ENCODE measurements at places on chromosomes 11 and 22.

DNA sequence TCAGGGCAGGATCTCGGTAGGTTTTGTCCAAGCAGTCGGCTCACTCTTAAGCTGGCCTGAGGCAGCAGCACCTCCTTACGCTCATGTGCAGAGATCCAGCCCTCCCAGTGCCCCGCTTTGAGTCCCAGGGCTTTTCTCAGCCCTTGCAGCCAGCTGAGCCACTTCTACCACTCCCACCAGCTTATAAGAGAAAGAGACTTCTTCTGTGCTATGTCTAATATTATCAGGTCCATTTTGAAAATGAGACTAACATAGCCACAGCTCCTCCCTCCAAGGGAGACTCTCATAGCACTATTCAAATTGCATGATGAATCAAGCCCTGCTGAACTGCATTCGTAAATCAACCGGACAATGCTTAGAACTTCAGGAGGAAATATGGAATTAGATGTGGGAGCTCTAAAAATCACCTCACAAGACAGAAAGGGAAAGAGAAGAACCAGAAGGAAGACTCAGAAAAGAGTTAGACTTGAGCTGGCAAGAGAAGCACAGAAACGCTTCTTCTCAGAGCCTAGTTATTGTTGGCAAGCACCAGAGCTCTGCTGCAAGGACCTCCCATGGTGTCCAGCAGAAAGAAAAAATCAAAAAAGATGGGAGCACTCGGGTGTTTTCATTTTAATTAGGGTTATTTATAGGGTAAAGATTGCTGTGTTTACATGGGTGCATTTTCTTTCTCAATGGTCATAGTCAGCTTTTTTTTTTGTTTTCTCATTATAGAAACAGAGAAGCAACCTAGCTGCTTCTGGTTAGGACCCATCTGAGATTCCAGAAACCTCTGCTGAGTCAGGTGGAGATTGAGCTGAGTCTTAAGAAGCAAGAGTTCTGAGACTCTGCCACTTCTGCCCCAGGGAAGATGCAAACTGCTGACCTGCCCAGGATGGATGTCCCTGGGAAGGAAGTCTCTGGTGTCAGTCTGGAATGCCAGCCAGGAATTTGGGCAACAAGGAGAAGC, 181.4 kb downstream of the ETS1 start:
- DNase-seq: no peak

DNA sequence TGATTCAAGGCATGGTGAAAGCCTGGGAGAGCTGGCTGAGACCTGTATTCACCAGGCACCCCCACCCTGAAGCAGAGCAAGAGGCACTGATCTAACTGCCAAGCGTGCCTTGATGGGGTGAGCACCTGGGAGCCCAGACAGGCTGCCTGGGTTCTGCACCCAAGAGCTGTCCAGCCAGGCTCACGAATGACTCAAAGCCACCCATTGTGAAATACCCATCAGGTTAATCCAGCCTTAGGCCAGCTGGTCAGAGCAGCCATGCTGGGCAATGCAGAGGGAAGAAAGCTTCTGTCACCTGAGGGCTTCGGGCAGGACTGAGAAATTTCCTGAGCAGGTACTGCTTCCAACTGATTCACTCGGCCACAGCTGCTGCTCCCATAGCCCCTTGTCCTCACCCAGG, 22.1 kb downstream of the THOC5 start:
- no peak for DNase-seq

- DNase-seq: peak; percentile 53
These were observed 454 bp upstream of the OTUB1 start for GRCh38 chr11:63985812-63986155.

GRCh38 chr11:32200136-32200847, 109.4 kb downstream of the RCN1 start:
- no peak for DNase-seq

- DNase-seq: no peak
These were observed 8.8 kb downstream of the MISFA start for GRCh38 chr11:18608376-18608775.

DNA sequence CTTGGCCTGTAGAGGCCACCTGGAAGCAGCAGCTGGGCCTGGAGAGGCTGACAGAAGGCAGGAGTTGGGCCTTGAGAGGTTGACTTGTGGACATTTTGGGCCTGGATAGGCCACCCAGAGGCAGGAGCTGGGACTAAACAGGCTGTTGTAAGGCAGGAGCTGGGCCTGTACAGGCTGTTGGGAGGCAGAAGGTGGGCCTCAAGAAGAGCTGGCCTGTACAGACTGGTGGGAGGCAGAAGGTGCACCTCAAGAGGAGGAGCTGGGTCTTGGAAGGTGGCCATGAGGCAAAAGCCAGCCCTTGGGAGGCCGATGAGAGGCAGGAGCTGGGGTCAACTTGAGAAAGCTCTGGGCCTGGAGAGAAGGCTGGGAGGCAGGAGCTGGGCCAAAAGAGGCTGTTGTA, 45.3 kb downstream of the OR4C45 start:
- DNase-seq: no peak

DNA sequence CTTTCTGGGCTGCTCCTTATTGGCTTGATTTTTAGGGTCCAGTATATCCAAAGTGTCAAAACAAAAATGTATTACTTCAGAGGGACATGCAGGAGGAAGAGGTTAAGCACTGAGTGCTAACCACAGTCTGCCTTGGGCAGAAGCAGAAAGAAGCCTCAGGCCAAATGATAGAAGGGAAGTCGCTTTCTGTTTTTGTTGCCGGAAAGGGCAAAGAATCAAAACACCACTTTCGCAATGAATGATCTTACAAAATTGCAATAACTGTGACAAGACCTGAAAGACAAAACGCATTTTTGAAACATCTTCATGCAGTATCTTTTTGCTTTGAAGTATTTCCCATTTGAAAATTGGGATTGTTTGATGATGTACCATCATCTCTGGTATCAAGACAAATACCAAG, 70.1 kb upstream of the PICALM start:
- DNase-seq: no peak

DNA sequence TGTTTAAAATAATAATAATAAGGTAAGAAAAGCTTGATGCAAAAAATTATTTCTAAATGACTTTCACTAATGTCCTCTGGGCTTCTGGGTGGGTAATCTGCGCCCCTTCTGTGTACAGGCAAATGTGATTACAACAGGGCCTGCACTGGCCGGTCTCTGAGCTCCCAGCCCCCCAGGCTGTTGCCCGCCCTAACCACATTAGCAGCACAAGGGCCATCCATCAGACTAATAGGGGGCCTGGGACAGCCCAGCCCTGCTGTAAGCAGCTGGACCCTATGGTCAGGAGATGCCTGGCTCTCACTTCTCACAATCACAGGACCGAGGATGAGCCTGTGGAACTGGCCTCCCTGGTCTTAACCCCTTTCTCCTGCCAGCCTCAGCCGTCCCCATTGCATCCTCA, 388.4 kb downstream of the BUD13 start:
- no peak for DNase-seq

GRCh38 chr22:17655289-17655688, 16.7 kb downstream of the BCL2L13 start:
- no peak for DNase-seq

GRCh38 chr11:94581926-94582325, 14.8 kb downstream of the PIWIL4 start:
- no peak for DNase-seq

DNA sequence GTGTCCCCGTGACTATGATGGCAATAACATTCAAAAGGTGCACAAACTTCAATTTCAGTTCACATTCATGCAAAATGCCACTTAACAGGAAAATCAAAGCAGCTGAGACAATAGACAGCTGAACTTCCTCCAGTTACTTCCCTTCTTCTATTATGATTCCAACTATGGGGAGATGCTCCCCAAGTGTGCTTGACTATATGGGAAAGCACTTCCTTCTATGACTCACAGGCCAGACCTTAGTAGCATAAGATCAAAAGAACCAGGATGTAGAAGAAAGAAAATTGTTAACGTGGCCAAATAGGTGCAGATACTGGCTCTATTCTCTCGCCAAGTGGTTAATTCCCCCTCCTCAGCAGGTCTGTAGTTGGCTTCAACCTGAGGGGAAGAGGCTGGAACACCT, 7.8 kb upstream of the FAT3 start:
- no peak for DNase-seq

- DNase-seq: no peak
These were observed 9.9 kb downstream of the OR6M1 start for GRCh38 chr11:123796226-123796625.

DNA sequence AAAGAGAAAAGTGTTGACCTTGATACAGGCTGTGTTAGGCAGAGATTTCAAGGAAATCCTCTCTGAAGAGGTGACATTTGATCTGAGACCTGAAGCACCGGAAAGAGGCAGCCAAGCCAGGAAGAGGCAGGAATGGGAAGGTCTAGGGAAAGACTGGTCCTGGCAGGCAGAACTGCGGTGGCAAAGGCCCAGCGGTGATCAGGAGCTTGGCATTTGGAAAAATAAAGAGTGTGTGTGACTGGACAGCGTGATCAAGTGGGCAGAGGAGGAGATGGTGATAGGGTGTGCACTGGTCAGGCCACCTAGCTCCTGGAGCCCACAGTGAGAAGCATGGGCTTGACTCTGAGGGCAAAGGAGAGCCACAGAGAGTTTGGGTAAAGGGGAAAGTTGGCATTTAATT, 27.2 kb upstream of the GAB4 start:
- no peak for DNase-seq

DNA sequence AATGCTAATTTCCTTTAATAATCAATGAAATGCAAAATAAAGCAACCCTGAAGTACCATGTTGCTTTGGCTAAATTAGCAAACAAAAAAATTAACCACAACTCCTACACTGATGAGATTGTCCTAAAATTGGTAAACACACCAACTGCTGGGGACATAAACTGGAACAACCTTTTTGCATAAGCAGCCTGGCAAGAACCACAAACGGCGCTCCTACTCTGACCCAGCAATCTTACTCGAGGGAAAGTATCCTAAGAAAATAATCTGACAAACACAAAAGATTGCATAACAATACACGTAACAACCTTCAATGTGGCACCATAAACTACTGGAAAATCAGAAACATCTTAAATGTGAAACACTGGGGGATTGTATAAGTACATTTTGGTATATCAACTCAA, 189.8 kb upstream of the PITPNB start:
- DNase-seq: no peak

DNA sequence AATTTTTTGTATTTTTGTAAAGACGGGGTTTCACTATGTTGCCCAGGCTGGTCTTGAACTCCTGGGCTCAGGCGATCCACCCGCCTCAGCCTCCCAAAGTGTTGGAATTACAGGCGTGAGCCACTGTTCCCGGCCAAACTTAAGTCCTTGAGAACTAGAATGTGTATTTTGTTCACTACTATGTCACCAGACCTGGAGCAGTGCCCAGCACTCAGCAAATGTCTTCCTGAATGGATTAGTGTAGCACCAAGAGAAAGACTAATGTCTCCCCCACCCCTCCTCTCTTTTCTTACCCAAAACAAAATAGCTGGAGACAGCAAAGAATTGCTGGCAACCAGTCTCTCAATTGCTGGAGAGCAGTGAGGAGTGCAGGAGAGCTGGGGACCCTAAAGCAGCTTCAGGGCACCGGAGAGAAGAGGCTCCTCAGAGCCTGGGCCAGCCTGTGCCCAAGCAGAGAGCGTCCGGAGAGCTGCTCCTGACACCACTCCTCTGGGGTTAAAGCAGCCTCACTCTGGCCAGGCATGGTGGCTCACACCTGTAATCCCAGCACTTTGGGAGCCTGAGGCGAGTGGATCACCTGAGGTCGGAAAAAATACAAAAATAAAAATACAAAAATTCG, 14.9 kb downstream of the SLC25A18 start:
- DNase-seq: no peak

DNA sequence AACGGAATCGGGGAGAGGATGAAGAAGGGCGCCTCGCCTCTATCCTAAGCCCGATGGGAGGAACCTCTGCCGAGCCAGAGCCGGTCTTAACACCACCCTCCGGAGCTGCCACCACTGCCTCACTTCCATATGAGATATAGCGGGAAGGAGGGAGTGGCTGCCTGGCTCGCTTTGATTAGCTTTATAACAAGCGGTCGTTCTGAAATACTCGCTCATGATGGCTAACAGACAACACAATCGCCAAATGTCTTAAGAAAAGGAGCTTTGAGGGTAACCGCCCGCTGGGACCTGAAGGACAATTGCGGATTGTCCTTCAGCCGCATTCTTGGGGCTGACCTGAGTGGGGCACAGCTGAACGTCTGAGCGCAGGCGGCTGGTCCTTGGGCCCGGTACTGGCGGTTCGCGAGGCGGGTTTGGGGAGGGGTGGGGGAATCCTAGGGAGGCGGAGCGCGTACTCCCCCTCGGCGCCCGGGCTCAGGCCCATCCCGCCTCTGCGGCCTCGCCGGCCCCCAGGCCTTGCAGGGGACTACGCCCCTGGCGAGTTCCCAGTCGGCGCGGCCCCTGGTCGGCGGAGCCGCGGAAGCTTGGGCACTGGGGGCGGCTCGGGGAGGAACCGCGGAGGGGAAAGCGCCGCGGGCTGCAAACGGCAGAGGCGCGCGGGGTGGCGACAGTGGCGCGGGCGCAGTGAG, at the start of gene PLAAT5:
Gene PLAAT5 (minus strand): TSS at position 617 of the 689 bp plus-strand sequence. CDS start 133 bp downstream, at position 484.
- DNase-seq: no peak

DNA sequence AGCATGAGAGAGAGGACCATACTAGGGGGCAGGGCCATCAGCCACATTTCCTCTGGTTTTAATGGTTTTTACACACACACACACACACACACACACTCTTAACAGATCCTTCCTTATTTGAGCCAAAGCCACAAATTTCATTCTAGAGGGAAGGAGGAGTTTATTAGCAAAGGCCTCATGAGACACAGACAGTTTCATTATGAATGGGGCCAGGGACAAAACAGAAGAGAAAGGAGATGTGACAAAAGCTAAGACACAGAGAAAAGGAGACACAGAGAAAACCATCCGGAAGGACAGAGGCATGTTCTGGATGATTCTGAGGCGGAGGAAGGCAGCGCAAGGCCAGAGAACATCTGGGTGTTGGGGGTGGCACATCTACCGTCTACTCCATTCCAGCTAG, 32.2 kb upstream of the ARFGAP3 start:
- DNase-seq: no peak

- DNase-seq: no peak
These were observed 33.3 kb upstream of the NNMT start for GRCh38 chr11:114262681-114263512.

DNA sequence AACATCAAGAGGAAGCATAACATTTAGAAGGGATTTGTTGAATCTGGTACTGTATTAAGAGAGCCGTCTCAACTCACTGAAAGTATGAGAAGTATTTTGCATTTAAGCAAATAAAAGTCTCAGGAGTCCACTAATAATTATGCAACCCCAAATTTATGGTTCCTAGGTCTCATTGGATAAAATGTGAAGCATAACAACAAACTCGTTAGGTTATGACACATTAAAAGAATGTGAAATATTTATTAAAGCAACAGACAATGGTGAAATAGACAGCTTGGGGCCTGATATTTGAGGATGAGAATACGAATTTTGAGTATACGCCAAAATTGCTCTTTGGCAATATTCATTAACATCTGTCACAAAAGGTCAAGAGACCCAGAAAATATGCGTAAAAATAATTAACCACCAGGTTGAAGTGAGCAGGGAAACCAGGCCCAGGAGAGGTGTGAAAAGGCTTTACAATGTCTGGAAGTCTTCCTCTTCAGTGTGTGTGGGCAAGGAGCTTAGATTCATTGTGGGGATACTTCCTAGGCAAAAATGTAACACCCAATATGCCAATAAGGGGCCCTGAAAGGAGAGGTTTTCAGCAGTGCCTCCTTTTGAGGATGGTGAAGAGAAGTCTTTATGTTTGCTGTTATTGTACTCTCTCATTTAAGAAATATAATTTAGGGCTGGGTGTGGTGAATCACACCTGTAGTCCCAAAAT, 89.2 kb downstream of the FDX1 start:
- no peak for DNase-seq
